HS-5 (cell line): ENCODE measurements at places on chromosomes 3 and 15.

DNA sequence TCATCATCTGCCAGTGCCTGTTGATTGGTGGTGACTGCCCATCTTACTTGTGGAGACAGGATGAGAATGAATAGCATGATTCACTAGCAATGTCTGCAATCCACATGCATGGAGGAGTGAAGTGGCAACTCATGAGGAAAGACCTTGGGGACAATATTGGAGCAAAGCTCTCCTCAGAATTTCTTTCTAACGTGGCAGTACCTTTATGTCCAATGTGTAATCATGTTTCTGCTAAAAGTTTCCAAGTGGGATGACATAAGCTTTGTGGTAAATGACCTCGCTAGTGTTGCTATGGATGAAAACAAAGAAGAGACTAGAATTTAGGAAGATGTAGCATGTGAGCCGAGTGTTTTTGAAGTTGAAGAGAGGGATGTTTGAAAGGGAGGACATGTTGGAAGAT lies 117.8 kb downstream of the CPNE4 start:
- no peak for DNase-seq

GRCh38 chr15:52013151-52013791 lies 5.7 kb upstream of the MAPK6 start:
- DNase-seq = peak; percentile 61

DNA sequence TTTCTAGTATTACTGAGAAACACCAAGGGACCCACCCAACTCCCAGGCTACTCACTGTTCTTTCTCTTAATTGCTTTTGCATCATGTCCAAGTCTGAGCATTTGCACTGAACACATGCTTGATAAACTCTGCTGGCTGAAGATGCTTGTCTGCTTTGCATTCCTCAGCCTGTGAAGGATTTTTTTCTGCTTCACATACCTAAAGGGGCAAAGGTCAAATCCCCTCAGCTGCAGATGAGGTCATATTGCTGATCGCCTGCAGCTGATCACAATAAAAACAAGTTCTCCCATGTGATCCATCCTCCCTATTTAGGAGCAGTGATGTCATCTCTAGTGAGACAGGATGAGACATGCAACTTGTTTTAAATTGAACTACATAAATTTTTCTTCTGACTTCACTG lies 84.6 kb upstream of the DCBLD2 start:
- DNase-seq = peak; percentile 95

DNA sequence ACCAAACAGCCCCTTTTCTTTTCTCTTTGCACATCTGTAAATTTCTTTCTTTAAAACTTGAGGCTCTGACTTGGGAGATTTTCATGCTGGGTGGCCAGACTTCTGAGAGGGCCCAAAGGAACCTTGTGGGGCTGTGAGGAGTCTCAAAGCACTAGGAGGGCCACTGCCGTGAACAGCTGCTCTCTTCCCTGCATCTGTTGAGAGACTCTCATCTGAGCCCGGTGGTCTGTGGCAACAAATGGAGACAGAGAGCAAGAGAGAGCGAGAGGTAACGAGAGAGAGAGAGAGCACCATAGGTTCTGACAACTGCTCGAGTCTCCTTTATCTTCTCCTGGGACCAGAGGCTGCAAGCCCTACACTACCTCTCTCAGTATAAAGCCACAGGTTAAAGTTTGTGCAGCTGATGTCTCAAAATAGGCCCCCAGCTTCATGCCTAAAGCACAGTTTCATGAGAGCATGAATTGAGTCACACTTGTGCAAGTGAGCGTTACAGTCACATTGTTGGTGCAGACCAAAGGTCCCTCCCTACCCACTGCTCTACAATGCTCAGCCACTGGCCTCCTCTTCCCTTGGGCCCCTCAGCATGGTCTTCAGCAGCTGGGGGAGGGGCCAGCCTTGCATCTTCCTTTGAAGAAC lies 60.7 kb downstream of the ZNF621 start:
- no peak for DNase-seq

GRCh38 chr3:13696699-13697098 lies 147.8 kb downstream of the FBLN2 start:
- no peak for DNase-seq

DNA sequence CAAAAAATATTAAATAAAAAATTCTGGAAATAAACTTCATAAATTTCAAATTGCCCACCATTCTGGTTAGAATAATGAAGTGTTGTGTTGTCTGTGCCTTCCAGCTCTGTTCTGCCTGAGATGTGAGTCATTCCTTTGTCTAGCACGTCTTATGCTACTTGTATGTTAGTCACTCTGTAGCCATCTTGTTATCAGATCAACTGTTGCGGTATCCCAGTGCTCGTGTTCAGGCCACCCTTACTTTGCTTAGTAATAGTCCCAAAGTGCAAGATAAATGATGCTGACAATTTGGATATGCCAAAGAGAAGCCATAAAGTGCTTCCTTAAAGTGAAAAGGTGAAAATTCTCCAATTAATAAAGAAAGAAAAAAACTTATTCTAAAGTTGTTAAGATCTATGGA lies 527.5 kb downstream of the NAALADL2 start:
- DNase-seq = no peak

- DNase-seq = peak; percentile 54
These were observed 57.0 kb downstream of the NEK10 start for GRCh38 chr3:27312044-27312668.

DNA sequence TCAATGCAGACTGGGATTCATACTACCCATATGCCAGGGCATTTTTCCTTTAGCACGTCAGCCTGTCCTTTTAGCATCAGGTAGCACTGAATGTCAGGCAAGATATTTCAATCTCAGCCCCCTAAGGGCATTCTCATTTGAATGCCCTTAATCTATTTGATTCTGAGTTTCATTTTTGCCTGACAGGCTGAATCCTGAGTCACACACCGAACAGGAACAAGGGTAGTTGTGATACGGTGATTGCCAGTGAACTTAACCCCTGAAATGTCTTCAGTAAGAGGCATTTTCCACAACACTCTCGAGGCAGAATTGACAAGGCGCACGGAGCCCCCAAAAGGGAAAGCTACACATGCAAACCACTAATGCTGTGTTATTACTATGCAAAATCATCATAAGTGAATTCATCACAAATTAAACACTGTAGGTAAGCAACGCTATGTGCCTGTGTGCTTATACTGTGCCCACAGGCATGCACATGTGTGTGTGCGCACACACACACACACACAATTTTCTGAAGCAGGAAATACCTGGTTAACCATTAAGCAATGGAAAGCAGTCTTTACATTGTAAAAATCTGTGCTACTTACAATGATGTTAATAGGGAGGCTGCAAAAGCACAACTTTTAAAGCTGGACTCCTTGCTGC lies 130.4 kb downstream of the ZNF385D start:
- no peak for DNase-seq

DNA sequence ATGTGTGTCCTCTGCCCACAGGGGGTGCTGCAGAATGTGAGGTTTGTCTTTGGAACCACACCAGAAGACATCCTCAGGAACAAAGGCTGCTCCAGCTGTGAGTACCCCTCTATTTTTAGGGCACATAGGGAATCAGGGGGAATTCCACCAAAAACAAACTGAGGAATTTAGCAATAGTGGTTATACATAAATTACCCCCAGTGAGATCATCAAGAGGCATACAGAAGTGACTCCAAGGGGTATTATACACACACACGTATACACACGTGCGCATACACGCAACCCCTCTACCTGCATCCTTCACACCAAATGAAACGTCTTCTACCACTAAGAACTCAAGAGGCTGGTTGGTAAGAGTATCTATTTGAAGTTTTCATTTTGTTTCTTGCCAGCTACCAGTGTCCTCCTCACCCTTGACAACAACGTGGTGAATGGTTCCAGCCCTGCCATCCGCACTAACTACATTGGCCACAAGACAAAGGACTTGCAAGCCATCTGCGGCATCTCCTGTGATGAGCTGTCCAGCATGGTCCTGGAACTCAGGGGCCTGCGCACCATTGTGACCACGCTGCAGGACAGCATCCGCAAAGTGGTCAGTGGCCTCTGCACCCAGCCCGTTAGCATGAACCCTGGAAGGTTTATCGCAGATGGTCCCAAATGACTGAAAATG lies 2.9 kb downstream of the THBS1 start:
- no peak for DNase-seq
